ENCODE measurements at places on chromosomes 12 and 14. TPM values are rescaled to one million over a fixed set of nuclear protein-coding genes. Genes with fewer than 3 reads are reported as not detected.

The ASPG gene
- total RNA-seq: 0.38 TPM

The USP44 gene
- total RNA-seq: 4.8 TPM

The KRT6B gene
- not detected for total RNA-seq

The CPNE6 gene
- total RNA-seq: 0.12 TPM

The CD27 gene
- total RNA-seq: 217 TPM

The SRGAP1 gene
- 0.08 TPM for total RNA-seq

The LTB4R gene
- total RNA-seq: 24.2 TPM

The IL26 gene
- not detected for total RNA-seq

GRCh38 chr14:29734732-29735131, 192.9 kb downstream of the PRKD1 start:
- no peak for DNase-seq
- no peak overlapping the region for H3K4me3 ChIP-seq
- no peaks in the 10 kb centered on the region for H3K27me3 ChIP-seq
- H3K27ac ChIP-seq: no peak overlapping the region

- no peak for DNase-seq
- peaks cover 3% of the 10 kb centered on the region for H3K36me3 ChIP-seq
- no peak overlapping the region for H3K4me3 ChIP-seq
- no peaks in the 10 kb centered on the region for H3K27me3 ChIP-seq
- peaks cover 49% of the 10 kb centered on the region for H3K4me1 ChIP-seq
These were observed 3.2 kb downstream of the DGLUCY start for GRCh38 chr14:91116913-91117588.

DNA sequence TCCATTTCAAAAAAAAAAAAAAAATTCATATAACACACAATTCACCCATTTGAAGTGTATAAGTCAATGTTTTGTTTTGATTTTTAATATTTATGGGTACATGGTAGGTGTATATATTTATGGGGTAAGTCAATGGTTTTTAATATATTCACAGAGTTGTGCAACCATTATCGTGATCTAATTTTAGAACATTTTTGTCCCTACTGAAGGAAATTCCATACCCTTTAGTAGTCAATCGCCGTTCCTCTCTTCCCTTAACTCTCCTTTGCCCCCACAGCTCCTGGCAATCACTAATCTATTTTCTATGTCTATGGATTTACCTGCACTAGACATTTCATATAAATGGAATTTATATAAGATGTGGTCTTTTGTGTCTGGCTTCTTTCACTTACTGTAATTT, 92.8 kb downstream of the TRAFD1 start:
- H3K27ac ChIP-seq: no peak overlapping the region
- no peak overlapping the region for H3K4me3 ChIP-seq
- DNase-seq: no peak
- H3K27me3 ChIP-seq: no peaks in the 10 kb centered on the region
- peaks cover 6% of the 10 kb centered on the region for H3K36me3 ChIP-seq

- H3K4me1 ChIP-seq: peaks cover 8% of the 10 kb centered on the region
- no peaks in the 10 kb centered on the region for H3K27me3 ChIP-seq
- DNase-seq: no peak
- no peak overlapping the region for H3K4me3 ChIP-seq
These were observed 25.0 kb downstream of the RAB35 start for GRCh38 chr12:120091371-120092090.

DNA sequence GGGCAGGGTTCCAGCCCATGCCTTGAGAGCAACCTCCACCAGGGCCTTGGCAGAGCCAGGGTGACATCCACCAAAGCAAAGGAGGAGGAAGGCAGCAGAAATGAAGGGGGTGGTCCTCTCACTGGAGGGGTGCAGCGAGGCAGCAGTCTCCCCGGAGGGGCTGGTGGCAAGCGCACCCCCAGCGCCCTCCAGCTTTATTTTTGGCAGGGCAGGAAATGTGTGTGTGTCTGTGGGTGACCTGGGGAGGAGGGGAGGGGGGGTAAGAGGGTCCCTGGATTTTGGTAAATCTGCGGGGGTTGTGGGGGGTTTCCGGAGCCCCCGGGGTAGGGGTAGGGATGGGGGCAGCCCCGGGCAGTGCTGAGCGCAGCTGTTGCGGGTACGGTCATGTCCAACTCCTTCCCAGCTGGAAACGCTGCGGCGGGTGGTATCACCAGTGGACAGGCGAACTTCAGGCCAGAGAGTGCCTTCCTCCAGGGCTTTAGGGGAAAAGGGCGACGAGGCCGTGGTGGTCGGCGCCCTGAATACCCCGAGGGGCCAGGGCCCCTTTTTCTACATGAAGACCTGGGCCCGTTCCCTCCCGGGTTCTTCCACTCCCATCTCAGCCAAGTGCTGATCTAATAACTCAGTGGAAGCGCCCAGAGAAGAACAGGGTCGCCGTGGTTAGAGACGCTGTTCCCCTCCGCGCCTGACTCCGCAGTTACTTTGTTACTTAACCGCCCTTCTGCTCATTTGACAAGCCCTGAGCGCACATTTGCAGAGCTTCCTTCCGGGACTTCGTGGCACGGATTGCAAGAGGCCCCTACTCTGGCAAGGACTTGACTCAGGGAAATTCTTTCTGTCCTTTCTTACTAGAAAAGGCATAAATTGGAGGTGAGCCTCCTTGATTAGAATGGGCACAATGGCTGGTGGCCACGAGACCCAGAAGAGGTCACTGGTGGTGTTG, 55.2 kb downstream of the FOS start:
- peak; percentile 73 for DNase-seq
- peak overlapping the region; percentile 77 for H3K27ac ChIP-seq
- no peaks in the 10 kb centered on the region for H3K36me3 ChIP-seq
- H3K27me3 ChIP-seq: no peaks in the 10 kb centered on the region
- peaks cover 14% of the 10 kb centered on the region for H3K4me1 ChIP-seq

DNA sequence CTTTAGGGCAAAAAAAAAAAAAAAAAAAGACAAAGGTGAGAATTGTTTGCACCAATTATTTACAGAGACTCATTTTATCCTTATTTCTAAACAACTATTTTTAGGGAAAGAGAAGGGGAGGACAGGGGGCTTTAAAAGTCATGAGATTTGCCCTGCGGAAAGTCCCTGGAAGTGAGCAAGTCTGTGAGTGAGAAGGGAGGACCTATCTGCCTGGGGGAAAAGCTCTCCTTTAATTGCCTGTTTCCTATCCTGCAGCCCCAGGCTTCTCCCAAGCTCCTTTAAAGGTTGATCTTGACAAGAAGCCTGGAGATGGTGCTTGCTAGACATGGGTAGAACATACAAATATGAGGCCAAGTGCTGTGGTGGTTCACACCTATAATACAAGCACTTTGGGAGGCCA, 8.3 kb upstream of the CHST11 start:
- no peaks in the 10 kb centered on the region for H3K27me3 ChIP-seq
- H3K4me1 ChIP-seq: no peaks in the 10 kb centered on the region
- no peak for DNase-seq
- no peak overlapping the region for H3K4me3 ChIP-seq
- H3K36me3 ChIP-seq: no peaks in the 10 kb centered on the region

DNA sequence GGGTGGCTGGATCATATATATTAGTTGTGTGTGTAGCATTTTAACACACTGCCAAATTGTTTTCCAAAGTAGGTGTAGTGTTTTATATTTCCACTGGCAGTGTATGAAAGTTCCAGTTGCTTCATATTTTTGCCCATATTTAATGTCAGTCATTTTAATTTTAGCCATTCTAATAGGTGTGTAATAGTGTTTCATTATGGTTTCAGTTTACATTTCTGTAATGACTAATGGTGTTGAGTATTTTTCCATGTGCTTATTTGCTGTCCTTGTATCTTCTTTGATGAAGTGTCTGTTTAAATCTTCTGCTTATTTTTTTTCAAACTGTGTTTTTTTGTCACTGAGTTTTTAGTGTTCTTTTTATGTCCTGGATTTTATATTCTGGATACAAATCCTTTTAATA, 8.7 kb downstream of the TBC1D15 start:
- H3K36me3 ChIP-seq: peaks cover 20% of the 10 kb centered on the region
- no peaks in the 10 kb centered on the region for H3K27me3 ChIP-seq
- peaks cover 12% of the 10 kb centered on the region for H3K4me1 ChIP-seq
- no peak overlapping the region for H3K27ac ChIP-seq

DNA sequence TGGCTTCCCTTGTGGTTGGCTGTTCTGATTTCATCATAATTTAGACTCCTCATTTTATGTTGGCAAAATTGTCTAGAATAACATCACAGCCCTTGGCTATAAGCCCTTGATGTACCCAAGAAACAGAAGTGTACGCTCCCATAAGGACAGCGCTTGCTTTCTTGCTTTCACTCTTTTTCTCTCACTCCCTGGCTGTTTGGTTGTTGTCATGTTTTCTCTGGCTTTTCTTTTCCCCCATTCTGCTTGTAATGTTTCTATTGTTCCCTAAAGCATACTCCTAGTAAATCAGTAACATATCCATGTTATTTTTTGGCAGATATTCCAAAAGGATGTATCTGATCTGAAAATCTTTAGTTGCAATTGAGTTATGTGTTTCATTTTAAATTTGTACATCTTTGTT, 530.5 kb downstream of the NOVA1 start:
- H3K4me3 ChIP-seq: no peak overlapping the region
- DNase-seq: no peak
- H3K27ac ChIP-seq: no peak overlapping the region
- H3K4me1 ChIP-seq: no peaks in the 10 kb centered on the region
- no peaks in the 10 kb centered on the region for H3K36me3 ChIP-seq

DNA sequence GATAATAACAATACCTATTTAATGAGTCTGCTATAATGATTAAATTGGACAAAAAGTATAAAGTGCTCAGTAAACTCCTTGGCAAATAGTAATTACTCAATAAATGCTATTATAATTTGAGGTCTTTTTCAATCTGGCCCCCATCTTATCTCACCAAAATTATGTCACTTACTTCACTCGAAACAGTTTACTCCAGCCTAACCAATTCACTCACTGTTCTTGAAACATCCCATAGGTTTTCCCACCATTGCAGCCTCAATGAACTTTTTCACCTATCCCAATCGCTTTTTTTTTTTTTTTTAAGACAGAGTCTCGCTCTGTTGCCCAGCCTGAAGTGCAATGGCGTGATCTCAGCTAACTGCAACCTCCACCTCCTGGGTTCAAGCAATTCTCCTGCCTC, 17.5 kb upstream of the PRKAG1 start:
- no peak overlapping the region for H3K4me3 ChIP-seq
- no peaks in the 10 kb centered on the region for H3K4me1 ChIP-seq
- no peak overlapping the region for H3K27ac ChIP-seq
- peaks cover 27% of the 10 kb centered on the region for H3K36me3 ChIP-seq
- no peak for DNase-seq
- no peaks in the 10 kb centered on the region for H3K27me3 ChIP-seq

GRCh38 chr14:101761881-101762529, 496 bp downstream of the PPP2R5C start:
- peaks cover 4% of the 10 kb centered on the region for H3K36me3 ChIP-seq
- peaks cover 14% of the 10 kb centered on the region for H3K4me1 ChIP-seq
- DNase-seq: peak; percentile 65
- H3K4me3 ChIP-seq: peak overlapping the region; percentile 59

- H3K4me3 ChIP-seq: no peak overlapping the region
- H3K4me1 ChIP-seq: peaks cover 25% of the 10 kb centered on the region
- H3K27ac ChIP-seq: no peak overlapping the region
These were observed 22.8 kb downstream of the CRACR2A start for GRCh38 chr12:3730111-3730510.

DNA sequence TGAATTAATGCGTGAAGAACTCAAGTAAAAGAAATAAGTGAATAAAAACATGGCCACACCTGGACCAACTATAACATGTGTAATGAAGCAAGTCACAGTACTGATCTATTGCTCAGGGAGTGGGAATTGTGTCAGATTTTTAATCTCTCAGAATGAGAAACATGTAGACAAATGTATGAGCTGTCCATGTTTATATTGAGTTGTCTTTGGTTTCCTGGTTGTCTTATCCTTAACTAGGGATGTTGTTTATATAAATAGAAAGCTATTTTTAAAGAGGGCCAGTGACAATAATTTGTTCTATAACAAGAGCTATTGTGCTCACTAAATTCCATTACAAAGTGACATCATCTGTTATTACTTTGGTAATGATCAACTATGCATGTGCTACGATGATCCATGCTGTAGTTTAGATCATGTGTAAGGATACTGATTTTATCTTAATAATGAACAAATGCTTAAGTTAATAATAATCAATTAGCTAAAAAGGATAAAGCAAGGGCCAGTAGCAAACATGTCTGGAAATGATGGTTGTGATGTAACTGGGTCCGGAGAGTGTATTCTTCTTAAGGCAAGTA, 91.3 kb upstream of the RTL1 start:
- no peak overlapping the region for H3K27ac ChIP-seq
- no peak for DNase-seq
- H3K4me1 ChIP-seq: no peaks in the 10 kb centered on the region
- no peak overlapping the region for H3K4me3 ChIP-seq
- H3K27me3 ChIP-seq: peaks cover 4% of the 10 kb centered on the region

GRCh38 chr12:581321-581720, 81.9 kb downstream of the NINJ2 start:
- H3K27ac ChIP-seq: no peak overlapping the region
- no peak for DNase-seq
- H3K4me1 ChIP-seq: peaks cover 5% of the 10 kb centered on the region

DNA sequence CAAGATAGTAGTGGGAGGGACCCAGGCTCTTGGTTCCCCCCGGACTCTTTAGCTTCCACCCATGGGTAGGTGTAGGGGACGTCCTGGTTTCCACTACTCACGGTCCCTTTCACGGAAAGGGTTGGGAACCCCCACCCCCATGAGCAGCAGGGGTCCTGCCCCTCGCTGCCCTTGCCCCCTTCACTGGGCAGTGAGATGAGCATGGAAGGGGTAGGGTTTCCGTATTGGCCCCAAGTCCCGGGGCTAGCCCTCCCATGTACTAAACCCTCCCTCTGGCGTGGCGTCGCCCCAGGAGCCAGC, 12.7 kb downstream of the AGAP2 start:
- H3K4me3 ChIP-seq: no peak overlapping the region
- no peak for DNase-seq
- no peaks in the 10 kb centered on the region for H3K27me3 ChIP-seq
- peaks cover 57% of the 10 kb centered on the region for H3K36me3 ChIP-seq
- no peaks in the 10 kb centered on the region for H3K4me1 ChIP-seq
- peak overlapping the region; percentile 21 for H3K27ac ChIP-seq

DNA sequence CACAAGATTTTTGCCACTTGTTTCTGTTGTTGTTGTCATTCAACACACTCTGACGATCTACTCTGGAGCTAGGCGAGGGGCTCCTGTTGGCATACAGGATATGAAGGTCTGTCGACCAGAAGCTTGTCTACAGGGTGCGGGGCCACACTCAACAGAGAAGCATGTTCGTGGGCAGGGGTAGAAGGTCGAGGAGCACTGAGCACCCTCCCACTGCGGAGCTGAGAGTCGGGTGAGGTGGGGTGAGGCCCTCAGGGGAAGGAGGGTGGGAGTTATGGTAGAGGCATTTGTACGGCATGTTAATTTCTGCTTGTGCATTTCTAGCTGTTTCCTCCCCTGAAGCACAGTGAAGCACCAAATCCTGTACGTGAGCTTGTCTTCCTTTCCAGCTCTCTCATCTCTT, 115.1 kb downstream of the PRMT8 start:
- no peaks in the 10 kb centered on the region for H3K27me3 ChIP-seq
- H3K27ac ChIP-seq: no peak overlapping the region
- H3K36me3 ChIP-seq: peaks cover 13% of the 10 kb centered on the region
- no peak overlapping the region for H3K4me3 ChIP-seq
- DNase-seq: no peak

DNA sequence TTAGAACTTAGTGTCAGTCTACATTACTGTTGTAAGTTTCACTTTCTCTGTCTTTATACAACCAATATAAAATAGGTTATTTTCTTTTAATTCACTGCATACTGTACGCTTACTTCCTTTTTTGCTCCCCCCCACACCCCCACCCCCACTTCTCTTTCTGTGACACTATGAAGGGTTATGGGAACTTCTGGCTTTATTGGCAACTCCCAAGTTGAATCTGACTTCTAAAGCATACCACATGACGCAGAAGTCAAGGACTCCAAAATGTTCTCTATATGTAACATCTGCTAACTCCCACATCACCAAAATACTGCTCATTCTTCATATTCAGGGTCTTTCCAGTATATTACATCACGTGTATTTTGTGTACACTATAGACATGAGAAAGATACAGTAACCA, 81.2 kb upstream of the ATXN7L3B start:
- no peak overlapping the region for H3K4me3 ChIP-seq
- no peak for DNase-seq
- H3K36me3 ChIP-seq: no peaks in the 10 kb centered on the region
- no peaks in the 10 kb centered on the region for H3K4me1 ChIP-seq

Data from naive thymus-derived CD4-positive, alpha-beta T cell (primary cell).